ENCODE measurements at places on chromosomes 6 and 20.

DNA sequence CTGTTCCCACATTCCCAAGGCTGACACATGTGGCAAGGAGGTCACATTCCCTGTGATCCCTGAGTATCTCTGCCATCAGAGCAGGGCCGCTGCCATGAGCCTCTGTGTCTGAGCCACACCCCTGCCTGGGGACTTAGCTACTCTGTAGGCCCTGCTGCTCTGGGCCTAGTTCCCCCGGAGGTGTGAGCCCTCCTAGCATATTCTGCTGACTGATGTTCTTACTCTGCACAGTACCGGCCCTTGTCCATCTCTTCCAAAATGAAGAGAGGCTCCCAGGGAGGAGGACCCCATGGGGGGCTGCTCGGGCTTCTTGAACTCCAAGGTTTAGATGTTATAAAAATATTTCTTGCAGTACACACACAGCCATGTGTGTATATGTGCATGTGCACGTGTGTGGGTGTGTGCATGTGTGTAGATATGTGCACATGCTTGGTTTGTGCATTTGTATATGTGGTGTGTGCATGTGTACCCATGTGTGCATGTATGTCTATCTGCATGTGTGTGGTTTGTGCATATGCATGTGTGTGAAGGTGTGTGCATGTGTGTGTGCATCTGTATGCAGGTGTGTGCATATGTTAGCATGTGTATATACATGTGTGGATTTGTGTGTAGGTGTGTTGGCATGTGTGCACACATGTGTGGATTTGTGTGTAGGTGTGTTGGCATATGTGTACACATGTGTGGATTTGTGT, 101.2 kb downstream of the ERMARD start:
- no peak for DNase-seq

DNA sequence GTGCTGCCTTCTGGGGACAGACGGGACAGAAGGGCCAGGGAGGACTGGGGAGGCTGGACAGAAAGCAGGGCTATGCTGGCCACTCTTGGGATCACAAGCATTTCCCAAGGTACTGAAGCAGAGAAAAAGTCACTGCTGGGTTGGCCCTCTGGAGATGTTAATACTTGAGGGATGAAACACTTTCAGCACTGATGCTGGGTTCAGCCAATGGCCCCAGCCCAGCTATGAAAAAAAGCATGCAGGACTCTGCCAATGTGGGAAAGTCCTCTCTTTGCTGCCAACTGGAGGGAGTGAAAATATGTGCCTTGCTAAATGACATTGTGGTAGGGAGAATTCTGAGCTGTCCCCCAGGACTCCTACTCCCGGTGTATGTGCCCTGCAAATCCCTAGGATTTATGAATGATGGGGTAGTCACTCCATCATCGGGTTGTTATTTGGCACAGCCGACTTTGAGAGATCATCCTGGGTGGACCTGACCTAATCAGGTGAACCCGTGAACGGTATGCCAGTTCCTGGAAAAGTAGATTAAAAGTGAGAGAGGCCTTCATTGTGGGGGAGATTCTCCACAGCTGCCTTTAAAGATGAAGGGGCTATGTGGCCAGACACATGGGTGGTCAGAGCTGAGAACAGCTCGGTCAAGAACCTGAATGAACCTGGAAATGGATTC, 119.9 kb upstream of the TRAF3IP2 start:
- DNase-seq = no peak

GRCh38 chr6:131399433-131399832, 173.6 kb upstream of the ARG1 start:
- DNase-seq = no peak

GRCh38 chr20:20499439-20499838, 131.5 kb downstream of the INSM1 start:
- DNase-seq = no peak

DNA sequence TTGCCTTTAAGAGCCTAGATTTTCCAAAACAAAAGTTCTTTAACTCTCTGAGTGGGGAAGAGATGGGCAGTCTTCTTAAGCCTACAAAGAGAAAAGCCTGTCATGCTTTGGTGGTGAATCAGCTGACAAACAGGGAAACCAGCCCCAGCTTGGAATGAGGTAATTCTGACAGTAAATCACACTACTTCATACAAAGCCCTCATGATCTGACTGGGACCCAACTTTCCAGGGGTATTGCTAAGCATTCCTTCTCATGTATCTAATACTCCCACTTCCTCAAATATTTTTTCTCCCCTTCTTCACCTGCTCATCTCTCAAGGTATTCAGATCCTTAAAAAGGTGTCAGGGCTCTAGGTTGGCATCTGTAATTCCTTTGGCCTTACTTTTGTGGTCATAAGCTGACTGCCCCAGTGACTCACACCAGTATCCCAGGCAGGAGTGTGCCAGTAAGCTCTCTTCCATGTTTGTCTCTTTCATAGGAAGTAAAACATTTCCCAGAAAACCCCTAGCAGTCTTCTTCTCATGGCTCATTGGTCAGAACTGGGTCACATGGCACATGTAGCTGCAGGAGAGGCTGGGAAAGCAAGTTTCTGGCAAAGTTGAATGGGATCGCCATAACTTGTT, 15.0 kb upstream of the TBC1D22B start:
- DNase-seq = peak; percentile 94

DNA sequence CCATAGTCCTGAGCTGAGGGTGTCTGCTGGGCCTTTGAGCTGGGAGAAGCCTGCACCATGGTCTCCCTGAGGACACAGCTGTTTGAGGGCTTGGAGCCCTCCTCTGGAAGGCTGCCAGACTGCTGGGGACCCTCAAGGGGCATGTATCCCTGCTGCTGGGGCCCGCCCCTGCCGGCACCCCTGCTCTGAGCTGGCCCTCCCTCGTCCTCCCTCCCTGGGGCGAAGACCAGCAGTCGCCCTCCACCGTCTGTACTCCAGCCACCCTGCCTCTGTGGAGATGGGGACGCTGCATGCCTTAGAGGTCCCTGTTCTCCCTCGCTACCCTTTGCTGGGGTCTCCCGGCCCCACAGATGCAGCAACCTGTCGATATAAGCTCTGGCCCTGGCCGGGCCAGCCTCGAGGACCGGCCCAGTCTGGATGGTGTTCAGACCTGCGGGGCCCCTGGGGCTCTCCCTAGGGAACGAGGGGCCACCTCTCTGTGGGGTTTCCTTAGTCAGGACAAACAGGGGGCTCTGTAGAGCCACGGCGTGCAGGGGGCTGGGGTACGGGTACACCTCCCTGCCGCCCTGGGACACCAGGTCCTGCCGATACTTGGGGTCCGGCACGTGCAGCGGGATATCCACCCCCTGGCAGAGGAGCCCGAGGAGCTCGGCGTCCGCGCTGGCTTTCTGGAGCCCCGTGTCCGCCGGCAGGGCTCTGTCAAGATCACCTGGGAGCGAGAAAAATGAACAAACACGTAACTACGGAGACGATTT, 11.0 kb downstream of the DACT2 start:
- no peak for DNase-seq

DNA sequence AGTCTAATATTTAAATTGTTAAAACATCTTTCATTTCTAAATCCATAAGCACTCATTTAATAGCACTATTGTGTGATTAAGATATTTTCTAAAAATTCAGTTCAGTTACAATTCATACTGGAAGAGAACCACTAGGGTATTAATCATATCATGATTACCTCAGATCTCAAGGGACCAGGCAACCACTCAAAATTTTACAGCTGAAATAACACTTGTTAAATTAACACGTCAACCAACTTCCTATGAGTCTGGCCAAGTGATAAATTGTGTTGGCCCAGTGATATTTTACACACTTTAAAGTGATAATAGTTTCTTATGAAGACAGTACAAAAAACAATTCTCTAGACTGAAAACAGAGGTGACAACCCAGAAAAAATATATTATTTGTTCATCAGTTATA, 869.0 kb upstream of the ADGRB3 start:
- no peak for DNase-seq

- DNase-seq = no peak
These were observed 189.4 kb downstream of the HTR1B start for GRCh38 chr6:77273929-77274328.

- DNase-seq = no peak
These were observed 91.2 kb downstream of the SMAP1 start for GRCh38 chr6:70758883-70759282.

DNA sequence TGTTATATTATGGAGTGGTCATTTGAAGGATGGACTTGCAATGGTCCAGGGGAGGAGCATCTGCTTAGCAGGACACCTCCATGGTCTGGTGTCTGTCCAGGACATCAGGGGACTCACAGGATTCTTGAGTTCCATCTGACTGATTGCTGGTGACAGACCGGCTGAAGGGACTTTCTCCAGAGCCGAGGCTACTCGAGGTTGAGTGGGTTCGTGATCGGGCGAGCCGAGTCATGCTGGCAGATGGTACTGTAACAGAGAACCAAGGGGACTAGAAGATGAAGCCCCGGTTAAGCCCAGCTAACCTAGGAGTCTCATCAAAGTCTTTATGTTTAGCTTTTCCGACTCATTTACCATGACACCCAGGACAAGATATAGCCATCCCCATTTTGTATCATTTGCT, 7.5 kb upstream of the SLA2 start:
- DNase-seq = no peak

DNA sequence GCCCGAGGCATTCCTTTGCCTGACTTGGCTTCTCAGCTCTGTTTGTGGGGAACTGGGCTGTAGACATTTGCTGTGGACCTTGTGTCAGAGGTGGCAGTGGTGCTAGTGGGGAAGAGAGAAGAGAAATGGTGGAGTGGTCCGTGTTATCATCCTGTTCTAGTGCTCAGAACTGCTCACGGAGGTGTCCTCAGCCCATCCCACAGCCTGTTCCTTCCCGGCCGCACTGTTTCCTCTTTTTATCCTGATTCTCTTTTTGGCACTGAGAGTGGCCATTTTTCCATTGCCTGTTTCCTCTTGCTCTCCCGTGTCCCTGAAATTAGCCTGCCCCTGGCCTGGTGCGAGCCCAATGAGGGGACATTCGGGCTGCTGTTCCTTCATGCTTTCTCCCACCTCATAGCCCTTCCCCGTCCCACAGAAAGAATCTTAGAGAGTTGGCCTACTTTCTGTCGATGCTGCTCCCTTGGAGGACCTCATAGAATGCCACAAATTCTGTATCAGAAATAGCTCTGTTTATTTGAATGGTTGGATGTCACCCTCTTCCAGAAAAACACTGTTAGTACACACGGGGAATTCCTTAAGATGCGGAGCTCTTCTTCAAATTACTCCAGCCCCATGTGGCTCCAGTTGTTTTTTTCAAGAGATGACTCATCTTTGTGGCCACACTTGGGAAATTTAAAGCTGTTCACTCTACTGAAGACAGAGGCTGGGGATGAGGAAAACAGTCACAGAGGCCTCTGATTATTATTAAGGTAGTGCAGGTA, 26.1 kb downstream of the FARS2 start:
- DNase-seq = peak; percentile 67

DNA sequence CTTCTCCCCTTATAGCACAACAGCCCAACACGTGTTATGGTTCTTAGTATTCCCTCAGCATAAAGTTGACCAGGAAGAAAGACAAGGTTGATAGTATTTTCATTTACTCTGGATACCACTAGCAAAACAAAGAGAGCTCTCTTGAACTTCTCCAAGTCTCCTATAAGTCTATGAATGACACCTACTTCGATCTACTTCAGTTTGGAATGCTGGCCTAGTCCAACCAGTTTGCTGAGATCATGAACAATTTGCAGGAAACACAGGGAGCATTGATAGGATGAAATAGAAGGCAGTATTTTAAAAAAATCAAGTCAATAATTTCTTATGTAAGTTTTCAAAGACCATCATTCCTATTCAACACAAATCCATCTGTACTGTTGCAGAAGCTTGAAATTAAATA, 93.6 kb downstream of the GJA10 start:
- DNase-seq = no peak

DNA sequence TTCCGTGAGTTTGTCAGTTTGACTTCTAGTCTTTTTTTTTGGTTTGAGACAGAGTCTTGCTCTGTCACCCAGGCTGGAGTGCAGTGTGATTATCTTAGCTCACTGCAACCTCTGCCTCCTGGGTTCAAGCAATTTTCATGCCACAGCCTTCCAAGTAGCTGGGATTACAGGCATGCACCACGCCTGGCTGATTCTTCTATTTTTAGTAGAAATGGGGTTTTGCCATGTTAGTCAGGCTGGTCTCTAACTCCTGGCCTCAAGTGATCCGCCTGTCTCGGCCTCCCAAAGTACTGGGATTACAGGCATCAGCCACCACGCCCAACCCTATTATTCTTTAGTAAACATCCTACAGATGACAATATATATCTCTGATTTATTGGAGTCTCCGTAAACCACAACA, 506.5 kb downstream of the PREX1 start:
- DNase-seq = no peak

DNA sequence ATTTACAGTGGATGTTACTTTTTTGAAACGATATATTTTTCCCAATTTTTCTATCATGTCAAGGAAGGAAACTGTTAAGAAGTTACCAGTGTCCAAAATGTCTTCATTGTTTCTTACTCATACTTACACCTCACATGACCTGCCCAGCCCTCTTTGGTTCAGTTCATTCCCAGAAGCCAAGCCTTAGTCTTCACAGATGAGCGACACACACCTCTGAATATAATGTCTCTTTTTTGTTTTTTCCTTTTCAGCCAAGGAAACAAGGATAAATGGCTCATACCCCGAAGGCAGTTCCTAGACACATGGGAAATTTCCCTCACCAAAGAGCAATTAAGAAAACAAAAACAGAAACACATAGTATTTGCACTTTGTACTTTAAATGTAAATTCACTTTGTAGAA, 225.2 kb downstream of the SMOC2 start:
- DNase-seq = no peak

GRCh38 chr6:150373260-150373701, 4.5 kb downstream of the IYD start:
- peak; percentile 40 for DNase-seq

GRCh38 chr6:50734488-50734887, 21.2 kb downstream of the TFAP2D start:
- no peak for DNase-seq

- DNase-seq = no peak
These were observed 48.9 kb upstream of the CCN6 start for GRCh38 chr6:112005013-112005371.

- peak; percentile 77 for DNase-seq
These were observed 145.1 kb downstream of the PREX1 start for GRCh38 chr20:48682529-48683363.

DNA sequence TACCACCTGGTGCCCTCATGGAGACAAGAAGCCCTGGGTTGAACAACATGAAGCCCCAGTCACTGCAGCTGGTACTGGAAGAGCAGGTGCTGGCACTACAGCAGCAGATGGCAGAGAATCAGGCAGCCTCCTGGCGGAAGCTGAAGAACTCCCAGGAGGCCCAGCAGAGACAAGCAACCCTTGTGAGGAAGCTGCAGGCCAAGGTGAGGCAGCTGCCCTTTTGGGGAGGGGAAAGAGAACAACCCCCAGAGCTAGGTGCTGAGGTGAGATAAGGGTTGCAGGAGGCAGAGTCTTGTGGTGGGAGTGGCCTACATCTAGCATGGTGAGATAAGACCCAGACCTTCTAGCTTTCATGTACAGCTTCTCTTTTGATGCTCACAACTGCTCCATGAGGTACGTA, 7.0 kb downstream of the CEP250 start:
- no peak for DNase-seq

- no peak for DNase-seq
These were observed 66.7 kb upstream of the ARID1B start for GRCh38 chr6:156710479-156710878.

- no peak for DNase-seq
These were observed 62.8 kb downstream of the TBXT start for GRCh38 chr6:166104872-166105271.

Measured in Daoy (cell line).